Keratinocyte (primary cell): ENCODE measurements at places on chromosomes 7 and 10. TPM values are rescaled to one million over a fixed set of nuclear protein-coding genes. Genes with fewer than 3 reads are reported as not detected.

CAV1 gene
- 2,867 to 2,979 TPM (median 2,905 TPM) in 3 replicates for polyA plus RNA-seq

DNA sequence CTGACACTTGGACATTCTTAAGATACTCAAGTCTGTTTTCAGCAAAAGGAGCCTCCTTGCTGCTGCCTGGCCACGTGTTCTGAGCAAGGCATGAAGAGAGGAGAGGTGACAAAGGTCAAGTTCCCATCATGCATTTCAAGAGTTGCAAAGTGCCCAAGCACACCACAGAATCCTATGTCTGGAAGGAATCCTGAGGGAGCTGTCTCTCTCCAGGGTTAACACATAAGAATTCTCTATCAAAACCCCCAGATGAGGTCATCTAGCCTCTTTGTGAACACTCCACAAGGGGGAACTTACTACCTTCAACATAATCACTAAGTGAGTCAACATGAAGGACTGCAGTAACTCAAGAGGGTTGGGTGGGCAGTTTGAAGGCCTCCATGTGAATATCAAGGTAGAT lies 155.5 kb downstream of the RNF216 start:
- peaks cover 26% of the 10 kb centered on the region for H3K36me3 ChIP-seq
- DNase-seq, result peak; percentile 59
- H3K4me1 ChIP-seq, result peaks cover 29% of the 10 kb centered on the region
- no peaks in the 10 kb centered on the region for H3K27me3 ChIP-seq

DNA sequence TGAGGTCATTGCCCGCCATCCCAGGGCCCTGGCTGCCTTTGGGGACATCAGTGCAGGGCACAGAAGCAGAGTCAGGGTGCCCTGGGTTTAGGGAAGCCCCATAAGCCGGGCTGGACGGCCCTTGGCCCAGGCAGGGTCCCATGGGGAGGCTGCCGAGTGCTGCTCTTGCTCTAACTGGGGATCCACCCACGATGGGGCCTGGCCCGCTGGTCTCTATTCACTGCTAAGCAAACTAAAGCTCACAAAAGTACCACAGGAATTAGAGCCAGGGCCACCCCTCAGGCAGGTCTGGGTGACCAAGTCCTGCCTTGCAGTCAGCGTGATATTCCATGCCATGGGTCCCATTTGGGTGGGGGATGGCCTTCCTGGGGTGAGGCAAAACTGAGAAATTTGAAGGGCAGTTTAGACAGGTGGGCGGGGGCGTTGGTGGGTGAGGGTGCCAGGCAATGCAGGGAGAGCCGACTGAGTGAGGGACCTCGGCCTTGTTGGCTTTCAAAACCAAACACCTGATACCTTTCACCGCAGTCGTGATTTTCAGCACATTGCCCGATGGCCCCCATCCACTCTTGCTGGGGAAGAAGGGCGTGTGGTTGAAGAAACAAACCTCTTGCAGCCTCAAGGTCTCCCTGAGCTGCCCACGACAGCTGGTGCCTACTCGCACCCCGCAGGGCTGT lies 92.8 kb upstream of the PPIF start:
- DNase-seq, result no peak
- no peak overlapping the region for H3K27ac ChIP-seq
- H3K36me3 ChIP-seq, result peaks cover 1% of the 10 kb centered on the region
- no peaks in the 10 kb centered on the region for H3K4me1 ChIP-seq
- H3K27me3 ChIP-seq, result no peaks in the 10 kb centered on the region

MOGAT3 gene
- not detected in 3 replicates for polyA plus RNA-seq

GRCh38 chr10:34854147-34854601 lies 39.1 kb upstream of the PARD3 start:
- H3K4me3 ChIP-seq, result peak overlapping the region; percentile 27
- DNase-seq, result no peak
- H3K27me3 ChIP-seq, result no peaks in the 10 kb centered on the region
- H3K4me1 ChIP-seq, result peaks cover 5% of the 10 kb centered on the region

GRCh38 chr7:28581351-28581750 lies 169.0 kb downstream of the CREB5 start:
- DNase-seq, result no peak
- peaks cover 7% of the 10 kb centered on the region for H3K4me1 ChIP-seq
- no peaks in the 10 kb centered on the region for H3K36me3 ChIP-seq
- no peak overlapping the region for H3K27ac ChIP-seq
- H3K4me3 ChIP-seq, result no peak overlapping the region

GPR158 gene
- not detected in 3 replicates for polyA plus RNA-seq

DNA sequence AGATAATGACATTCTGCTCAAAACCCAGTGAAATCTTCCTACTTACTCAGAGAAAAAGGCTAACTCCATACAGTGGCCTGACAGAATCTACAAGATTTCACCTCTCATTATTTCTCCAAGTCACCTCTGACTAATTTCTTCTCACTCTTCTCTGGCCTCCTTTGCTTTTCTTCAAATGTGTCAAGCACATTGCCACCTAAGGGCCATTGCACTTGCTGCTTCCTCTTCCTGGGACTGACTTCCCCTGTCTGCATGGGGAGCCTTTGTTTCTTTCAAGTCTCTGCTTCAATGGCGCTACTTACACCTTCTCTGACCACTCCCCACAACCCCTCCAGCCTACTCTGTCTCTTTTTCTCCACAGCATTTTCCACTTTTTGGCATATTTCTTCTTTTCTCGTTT lies 36.0 kb downstream of the PRTFDC1 start:
- no peak overlapping the region for H3K27ac ChIP-seq
- H3K4me1 ChIP-seq, result peaks cover 15% of the 10 kb centered on the region
- no peaks in the 10 kb centered on the region for H3K36me3 ChIP-seq
- H3K27me3 ChIP-seq, result no peaks in the 10 kb centered on the region
- DNase-seq, result no peak
- H3K4me3 ChIP-seq, result no peak overlapping the region

DNA sequence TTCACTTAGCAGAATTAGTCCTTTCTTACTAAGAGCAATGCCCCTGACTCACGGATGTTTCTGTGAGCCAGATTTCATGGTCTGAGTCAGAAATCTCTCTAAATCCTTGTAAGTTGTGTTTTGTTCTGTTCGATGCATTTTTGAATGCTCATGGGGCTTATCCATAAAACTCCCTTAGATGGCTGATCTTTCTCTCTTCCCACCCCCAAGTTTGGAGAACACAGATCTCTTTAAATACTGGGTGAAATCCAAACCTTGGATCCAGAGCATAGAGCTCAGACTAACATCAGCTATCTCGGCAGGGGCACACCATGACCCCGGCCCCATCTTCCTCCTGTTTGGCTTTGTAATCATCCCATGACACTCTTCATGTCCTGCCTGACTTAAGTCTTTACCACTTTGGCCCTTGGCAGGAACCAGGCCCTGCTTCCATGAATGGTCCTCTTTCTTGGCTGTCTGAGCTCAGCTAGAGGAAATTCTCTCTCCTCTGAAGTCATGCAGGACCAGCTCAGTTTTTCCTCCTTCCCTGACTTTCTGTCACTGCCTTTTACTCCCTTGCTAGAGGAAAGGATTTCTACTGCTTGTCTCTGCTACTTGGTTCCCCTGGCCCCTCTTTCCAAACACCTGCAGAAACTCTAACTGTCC lies 120.4 kb upstream of the RAB11FIP2 start:
- no peak for DNase-seq

ABCB4 gene
- not detected in 3 replicates for polyA plus RNA-seq

DNA sequence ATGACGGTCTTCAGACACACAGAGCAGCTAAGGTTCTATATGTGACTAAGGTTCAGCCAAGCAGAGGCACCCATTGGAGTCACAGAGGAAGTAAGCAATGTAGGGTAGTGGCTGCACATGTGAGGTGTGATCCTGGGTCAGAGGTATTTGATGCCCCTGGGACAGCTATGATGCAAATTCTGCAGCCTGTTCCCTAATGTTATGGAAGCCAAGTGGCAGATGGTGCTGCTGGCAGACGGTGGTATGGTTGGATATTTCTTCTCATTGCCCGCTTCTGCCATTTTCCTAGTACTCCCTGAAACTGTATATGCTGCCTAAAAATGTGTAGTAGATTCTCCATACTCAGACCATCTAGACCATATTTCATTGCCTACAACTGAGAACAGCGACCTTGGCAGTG lies 7.2 kb downstream of the TAS2R16 start:
- H3K36me3 ChIP-seq, result no peaks in the 10 kb centered on the region
- no peak overlapping the region for H3K4me3 ChIP-seq
- H3K4me1 ChIP-seq, result no peaks in the 10 kb centered on the region

- H3K4me3 ChIP-seq, result no peak within 1 kb of the TSS
- no peak for DNase-seq
- no peaks in the 10 kb centered on the region for H3K36me3 ChIP-seq
- H3K4me1 ChIP-seq, result no peaks in the 10 kb centered on the region
Measured at GRCh38 chr10:37125191-37125732, at the start of gene ANKRD30A. Gene ANKRD30A, plus strand, starts transcription at chr10:37125598. Its CDS starts 190 bp downstream, at chr10:37125788.

GRCh38 chr10:35372329-35372728 lies 36.0 kb downstream of the CCNY start:
- no peak for DNase-seq
- no peak overlapping the region for H3K4me3 ChIP-seq
- H3K36me3 ChIP-seq, result no peaks in the 10 kb centered on the region

AGBL3 gene
- polyA plus RNA-seq, result 0.53 to 0.97 TPM (median 0.57 TPM) in 3 replicates

GRCh38 chr10:91032611-91033206 lies 111.8 kb upstream of the ANKRD1 start:
- DNase-seq, result no peak
- H3K4me3 ChIP-seq, result no peak overlapping the region
- no peaks in the 10 kb centered on the region for H3K36me3 ChIP-seq

SPDYE6 gene
- not detected in 3 replicates for polyA plus RNA-seq

GRCh38 chr7:36871863-36872262 lies 147.6 kb upstream of the AOAH start:
- DNase-seq, result no peak
- H3K27ac ChIP-seq, result no peak overlapping the region
- H3K36me3 ChIP-seq, result no peaks in the 10 kb centered on the region
- H3K27me3 ChIP-seq, result no peaks in the 10 kb centered on the region
- H3K4me3 ChIP-seq, result no peak overlapping the region

DNA sequence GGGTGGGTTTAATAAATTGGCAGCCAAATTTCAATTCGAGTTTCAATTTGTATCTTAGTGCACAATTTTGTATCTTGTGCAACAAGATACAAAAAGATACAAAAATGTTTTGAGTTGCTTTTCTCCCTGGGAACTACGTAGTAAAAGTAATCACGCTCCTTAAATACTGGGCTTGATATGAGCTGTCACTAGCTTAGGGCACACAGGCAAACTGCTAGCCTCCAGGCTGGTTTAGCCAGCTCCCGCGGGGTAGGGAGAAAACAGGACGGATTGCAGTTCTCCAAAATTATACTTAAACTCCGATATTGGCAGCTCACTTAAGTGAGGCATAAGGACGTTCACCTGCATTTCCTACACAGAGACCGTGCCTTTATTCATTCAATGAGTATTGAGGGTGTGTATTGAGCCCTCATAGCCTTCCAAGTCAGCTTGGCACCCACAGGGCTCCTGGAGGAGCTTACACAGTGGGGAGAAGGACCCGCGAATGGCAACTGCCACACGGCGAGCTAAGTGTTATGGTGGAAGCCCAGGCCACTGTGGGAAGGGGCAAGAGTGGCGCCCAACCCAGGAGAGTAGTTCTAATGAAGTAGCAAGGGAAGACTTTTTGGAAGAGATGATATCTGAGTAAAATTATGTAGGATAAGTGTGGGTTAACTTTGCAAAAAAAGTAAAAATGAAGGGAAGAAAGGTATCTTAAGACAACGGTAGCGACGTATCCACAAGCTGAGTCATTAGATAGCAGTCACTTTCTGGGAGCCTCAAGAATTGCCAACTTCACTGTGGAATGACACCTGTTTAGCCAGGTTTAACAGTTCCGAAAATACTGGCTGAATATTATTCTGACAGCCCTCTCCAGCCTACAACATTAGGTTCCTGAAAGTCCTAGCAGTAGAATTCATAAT lies 1.6 kb upstream of the EPC1 start:
- H3K36me3 ChIP-seq, result peaks cover 3% of the 10 kb centered on the region
- no peaks in the 10 kb centered on the region for H3K27me3 ChIP-seq
- no peak for DNase-seq
- peaks cover 28% of the 10 kb centered on the region for H3K4me1 ChIP-seq
- peak overlapping the region; percentile 71 for H3K4me3 ChIP-seq

SLC18A2 gene
- not detected in 3 replicates for polyA plus RNA-seq

ABCC2 gene
- 2.3 to 3.3 TPM (median 2.5 TPM) in 3 replicates for polyA plus RNA-seq

OR2A25 gene
- polyA plus RNA-seq, result not detected in 3 replicates

GSTO1 gene
- polyA plus RNA-seq, result 260 to 338 TPM (median 267 TPM) in 3 replicates

DNA sequence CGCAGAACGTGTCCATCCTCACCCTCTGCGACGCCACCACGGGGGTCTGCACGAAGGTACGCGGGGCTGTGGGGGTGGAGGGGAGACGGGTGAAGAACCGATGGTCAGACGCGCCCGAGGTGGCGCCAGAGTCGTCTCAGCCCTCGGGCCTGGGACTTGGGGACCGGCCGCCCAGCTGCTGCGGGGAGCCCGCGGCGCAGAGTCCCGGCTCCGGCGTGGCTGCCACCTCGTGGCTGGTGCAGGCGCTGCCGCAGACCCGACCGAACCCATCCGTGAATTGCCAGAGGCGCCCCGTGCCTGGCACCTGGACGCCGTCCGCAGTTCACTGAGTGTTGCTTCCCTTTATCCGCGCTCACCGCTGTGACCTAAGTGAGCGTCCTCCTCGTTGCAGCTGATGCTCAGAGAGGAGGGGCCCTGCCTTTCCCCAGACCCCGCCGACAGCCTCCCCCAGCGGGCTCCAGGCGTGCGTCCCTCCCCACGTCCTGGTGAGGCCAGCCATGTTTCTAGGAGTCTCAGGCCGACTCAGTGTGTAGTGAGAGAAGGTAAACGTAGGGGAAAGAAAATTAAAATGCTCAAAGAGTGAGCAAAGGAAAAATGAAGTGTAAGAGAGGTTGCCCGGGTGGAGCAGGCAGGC lies 208.7 kb downstream of the PAXIP1 start:
- no peak for DNase-seq
- no peaks in the 10 kb centered on the region for H3K4me1 ChIP-seq
- H3K27ac ChIP-seq, result no peak overlapping the region
- no peak overlapping the region for H3K4me3 ChIP-seq

- H3K4me3 ChIP-seq, result no peak overlapping the region
- DNase-seq, result no peak
- H3K4me1 ChIP-seq, result peaks cover 9% of the 10 kb centered on the region
- no peaks in the 10 kb centered on the region for H3K27me3 ChIP-seq
- no peak overlapping the region for H3K27ac ChIP-seq
Measured at GRCh38 chr7:39921506-39922175, 28.4 kb upstream of the CDK13 start.

GRCh38 chr7:46908770-46909169 lies 673.1 kb downstream of the TNS3 start:
- H3K27ac ChIP-seq, result peak overlapping the region; percentile 80
- DNase-seq, result no peak
- H3K27me3 ChIP-seq, result no peaks in the 10 kb centered on the region
- no peaks in the 10 kb centered on the region for H3K36me3 ChIP-seq

SEC61A2 gene
- 11.5 to 13.7 TPM (median 13.5 TPM) in 3 replicates for polyA plus RNA-seq

- no peak overlapping the region for H3K4me3 ChIP-seq
- no peak for DNase-seq
Measured at GRCh38 chr10:132168571-132169030, 18.1 kb upstream of the DPYSL4 start.

OPALIN gene
- not detected in 3 replicates for polyA plus RNA-seq

DNA sequence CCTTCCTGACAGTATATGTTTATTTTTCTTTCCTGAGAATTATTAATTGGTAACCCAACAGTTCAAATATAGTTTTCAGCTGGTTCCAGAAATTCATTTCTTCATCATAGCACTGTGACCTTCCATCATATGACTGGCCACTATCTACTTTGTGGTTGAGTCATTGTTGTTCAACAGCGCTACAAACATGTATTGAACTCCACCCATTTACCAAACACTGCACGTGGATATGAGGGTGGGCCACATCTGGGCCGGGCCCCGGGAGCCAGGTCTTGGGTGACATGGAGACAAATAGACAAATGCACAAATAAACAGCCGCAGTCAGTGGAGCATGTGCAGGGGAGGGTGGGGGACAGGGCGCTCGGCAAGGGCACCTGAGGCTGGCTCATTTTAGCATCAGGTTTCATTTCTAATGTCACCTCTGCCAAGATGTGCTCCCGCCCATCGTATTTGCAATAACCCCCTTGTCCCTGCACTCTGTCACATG lies 24.0 kb upstream of the EEPD1 start:
- no peaks in the 10 kb centered on the region for H3K36me3 ChIP-seq
- peaks cover 12% of the 10 kb centered on the region for H3K4me1 ChIP-seq
- no peak for DNase-seq
- H3K27me3 ChIP-seq, result no peaks in the 10 kb centered on the region
- peak overlapping the region; percentile 60 for H3K4me3 ChIP-seq
- H3K27ac ChIP-seq, result peak overlapping the region; percentile 60
